ENCODE measurements at places on chromosomes 16 and 17. TPM values are rescaled to one million over a fixed set of nuclear protein-coding genes. Genes with fewer than 3 reads are reported as not detected.

DNA sequence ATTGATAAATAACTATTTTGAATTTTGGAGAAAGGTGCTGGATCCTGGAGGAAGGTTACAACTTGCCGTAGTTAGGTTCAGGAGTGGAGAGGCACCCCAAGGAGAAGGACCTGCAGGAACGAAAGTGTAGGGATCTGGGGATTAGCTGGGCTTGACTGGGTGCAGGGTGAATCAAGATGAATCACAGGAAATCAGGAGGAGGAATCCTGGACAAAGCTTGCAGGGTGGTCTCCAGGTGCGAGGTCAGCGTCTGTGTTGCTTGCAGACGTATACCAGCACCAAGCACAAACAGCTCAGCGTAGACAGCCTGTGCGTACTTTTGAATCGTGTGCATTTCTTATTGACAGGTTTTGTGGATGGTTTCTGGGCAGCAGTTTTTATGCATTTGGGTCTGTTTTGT lies 144.3 kb downstream of the MSI2 start:
- no peak for DNase-seq

DNA sequence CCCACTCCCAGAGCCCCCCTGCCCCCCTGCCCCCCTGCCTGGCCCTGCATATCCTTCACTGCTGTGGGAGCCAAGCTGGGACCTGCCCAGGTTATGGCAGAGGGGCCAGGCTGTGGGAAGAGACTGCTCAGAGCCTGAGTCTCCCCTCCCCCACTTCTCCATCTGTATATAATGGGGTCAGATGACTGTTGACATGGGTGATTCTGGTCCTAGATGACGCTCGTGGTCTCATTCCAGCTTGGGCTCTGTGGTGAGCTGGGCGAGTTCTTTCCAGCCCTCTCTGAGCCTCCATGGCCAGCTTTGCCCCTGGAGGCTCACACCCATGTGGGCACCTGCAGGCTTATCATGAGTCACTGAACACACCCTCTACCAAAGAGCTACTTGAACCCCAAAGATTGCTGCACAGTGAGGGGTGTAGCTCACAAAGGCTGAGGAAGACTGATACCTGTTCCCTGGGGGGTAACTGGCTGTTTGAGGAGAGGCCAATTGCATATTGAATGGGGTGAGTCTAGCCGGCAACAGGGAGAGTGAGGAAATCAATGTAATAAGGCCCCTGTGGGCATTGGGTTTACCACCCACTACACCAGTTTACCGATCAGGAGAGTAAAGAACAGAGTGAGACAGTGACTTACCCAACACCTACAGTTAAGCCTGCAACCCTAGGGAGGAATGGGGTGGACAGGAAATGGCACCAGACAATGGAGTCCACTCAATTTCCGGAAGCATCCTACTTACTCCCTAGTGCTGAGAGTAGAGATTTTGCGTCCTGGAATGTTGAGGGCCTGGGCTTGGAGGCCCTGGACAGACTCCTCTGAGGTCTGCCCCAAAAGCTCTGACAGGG lies 4.2 kb upstream of the SREBF1 start:
- DNase-seq = no peak

- DNase-seq = no peak
Observed at GRCh38 chr17:49975531-49975930, 6.5 kb downstream of the DLX4 start.

- DNase-seq = no peak
Observed at GRCh38 chr17:37671824-37672547, 28.7 kb upstream of the DDX52 start.

- no peak for DNase-seq
Observed at GRCh38 chr17:65191811-65192740, 54.9 kb downstream of the RGS9 start.

DNA sequence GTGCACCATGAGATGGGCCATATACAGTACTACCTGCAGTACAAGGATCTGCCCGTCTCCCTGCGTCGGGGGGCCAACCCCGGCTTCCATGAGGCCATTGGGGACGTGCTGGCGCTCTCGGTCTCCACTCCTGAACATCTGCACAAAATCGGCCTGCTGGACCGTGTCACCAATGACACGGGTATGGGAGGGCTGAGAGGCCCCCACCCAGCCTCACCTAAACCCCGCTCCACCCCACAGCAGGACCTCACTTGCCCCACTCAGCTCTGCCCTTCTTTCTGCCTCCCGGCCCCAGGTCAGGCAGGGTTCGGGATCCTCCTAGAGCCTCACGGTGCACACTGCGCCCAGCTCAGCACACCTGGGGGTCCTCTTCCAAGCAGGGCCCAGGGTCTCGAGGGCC lies 5.6 kb downstream of the ACE start:
- no peak for DNase-seq

DNA sequence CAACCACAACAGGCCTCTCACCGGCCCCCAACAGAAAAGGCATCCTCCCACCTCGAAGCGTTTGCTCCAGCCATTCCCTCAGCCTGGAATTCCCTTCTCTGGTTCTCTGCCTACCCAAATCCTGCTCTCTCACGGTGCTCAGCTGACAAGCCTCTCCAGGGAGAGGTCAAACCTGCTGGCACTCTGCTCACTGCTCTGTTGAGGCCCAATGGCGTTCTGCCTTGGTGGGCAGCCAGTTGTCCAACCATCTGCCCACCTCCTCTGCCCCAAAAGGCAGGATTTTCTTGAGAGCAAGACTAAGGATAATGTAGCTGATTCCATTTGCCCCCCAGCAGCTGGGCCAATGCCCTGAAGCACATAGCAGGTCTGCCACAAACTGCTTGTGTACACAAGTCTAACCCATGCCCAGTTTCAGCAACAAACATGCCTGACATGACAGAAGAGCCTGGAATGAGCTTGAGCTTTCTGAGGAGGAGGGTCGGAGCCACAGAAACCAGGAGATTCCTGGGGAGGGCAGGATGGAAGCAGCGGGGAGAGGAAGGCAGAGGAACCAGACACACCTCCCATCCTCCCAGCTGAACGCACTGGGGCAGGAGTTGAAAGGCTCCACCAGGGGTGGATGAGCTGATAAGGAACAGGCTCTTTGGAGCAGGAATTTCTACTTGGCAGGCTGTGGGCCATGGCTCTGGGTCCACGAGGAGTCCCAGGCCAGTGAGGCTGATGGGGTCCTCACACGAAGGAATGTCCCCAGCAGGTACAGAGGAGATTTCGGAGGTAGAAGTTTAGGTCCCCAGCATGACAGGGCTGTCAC lies 23.9 kb downstream of the ARHGAP27 start:
- DNase-seq = no peak

DNA sequence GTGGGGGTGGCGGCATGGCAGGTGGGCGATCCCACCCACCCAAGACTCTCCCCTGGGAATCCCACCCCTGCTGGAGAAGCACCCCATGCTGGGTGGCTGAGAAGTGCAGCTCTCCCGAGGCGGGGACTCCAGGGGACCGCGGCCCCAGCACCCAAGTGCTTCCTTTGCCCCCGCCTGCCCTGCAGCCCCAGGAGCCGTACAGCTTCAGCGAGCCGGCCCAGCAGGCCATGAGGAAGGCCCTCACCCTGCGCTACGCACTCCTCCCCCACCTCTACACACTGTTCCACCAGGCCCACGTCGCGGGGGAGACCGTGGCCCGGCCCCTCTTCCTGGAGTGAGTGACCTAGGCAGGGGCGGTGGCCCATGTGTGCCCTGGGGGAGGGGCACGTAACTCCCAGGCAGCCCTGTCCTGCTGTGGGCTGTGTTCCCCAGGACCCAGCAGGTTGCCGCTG lies 11.7 kb downstream of the GAA start:
- DNase-seq = no peak

DNA sequence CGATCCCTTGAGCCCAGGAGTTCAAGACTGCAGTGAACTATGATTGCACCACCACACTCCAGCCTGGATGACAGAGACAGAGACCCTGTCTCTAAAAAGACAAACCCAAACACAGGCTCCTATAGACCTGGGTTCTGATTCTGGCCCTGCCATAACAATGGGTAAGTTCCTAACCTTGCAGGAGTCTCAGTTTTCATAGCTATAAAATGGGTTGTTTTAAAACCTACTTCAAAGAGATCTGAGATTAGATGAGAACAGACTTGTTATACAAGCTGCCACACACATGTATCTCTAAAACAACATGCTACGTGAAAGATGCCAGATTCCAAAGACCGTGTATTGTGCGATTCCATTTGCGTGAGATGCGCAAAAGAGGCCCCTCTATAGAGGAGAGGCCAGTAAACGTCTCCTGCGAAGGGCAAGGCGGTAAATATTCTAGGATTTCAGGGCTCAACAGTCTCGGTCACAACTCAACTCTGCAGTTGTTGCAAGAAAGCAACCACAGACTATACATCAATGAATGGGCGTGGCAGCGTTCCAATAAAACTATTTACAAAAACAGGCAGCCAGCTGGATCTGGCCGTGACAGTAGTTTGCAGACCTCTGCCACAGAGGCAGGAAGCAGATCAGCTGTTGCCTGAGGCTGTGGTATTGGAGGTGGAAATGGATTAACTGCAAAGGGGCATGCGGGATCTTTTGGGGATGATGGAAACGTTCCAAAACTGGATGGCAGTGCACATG lies 5.9 kb downstream of the CORO7 start:
- no peak for DNase-seq

- no peak for DNase-seq
Observed at GRCh38 chr17:17361867-17362539, 58.8 kb downstream of the NT5M start.

- DNase-seq = no peak
Observed at GRCh38 chr17:80262291-80262690, 1.6 kb downstream of the RNF213 start.

DNA sequence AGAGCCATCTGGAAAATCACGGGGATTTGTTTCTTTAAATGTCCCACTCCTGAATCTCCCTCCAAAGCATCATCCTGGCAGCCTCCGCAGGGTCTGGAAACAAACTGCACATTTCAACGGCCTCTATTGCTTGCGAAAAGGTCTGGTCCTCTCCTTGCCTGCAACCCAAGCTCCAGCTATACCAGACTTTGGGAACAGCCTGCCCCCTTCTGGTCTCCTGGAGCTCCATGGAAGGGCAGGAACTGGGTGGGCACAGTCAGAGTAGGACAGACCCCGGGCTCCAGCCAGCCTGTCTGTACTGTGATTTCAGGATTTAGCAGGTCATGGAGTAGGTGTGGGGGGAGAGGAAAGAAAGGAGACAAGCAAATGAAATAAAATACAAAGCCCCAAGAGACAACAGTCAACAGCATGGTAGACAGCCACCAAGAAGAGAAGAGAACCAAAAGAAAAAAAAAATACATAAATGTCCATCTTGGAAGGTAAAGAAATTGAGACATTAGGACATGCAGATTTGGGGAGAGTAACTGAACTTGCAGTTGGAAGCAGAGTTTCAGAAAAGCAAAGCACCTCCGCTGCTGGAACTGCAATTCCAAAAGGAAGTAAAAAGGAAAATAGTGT lies 2.7 kb downstream of the XYLT1 start:
- DNase-seq = no peak

DNA sequence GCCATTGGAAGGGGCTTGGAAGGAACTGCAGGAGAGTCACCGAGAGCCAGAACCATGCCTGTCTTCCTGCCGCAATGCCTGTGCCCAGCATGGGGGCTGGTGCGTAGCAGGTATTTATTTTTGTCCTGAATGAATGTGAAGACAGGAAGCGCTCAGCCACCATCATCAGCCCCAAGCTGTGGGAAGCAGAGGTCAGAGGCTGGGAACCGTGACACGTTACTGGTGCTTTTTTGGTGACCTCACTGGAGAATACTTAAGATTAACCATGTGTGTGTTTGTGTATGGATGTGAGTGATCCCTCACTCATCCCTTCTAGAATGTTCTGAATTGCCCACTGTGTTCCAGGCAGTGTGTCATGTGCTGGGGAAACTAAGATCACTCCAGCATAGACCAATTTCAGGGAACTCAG lies 343.8 kb downstream of the SNX29 start:
- no peak for DNase-seq

DNA sequence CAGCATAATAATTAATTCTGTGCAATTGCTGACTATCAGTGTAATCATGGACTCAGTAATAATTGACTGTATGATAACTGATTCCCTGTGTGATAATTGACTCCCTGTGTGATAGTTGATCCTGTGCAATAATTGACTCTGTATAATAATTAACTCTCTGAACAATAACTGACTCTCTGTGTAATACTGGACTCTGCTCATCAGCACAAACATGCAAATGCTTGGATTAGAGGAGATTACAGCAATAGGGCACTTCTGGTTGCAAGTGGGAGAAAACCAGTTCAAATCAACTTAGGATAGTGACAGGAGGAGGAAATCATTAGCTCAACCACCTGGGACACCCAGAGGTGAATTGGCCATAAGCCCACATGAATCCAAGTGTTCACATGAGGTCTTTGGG lies 582.1 kb downstream of the RBFOX1 start:
- DNase-seq = no peak

GRCh38 chr17:37292429-37293139 lies 83.2 kb upstream of the C17orf78 start:
- no peak for DNase-seq

GRCh38 chr16:52597772-52598483 lies 51.0 kb upstream of the TOX3 start:
- no peak for DNase-seq

GRCh38 chr16:8656376-8656775 lies 18.0 kb upstream of the ABAT start:
- DNase-seq = no peak

GRCh38 chr16:13036600-13036999 lies 135.2 kb downstream of the SHISA9 start:
- DNase-seq = no peak

- no peak for DNase-seq
Observed at GRCh38 chr16:69179328-69180010, 7.5 kb upstream of the SNTB2 start.

- no peak for DNase-seq
Observed at GRCh38 chr16:77711775-77712174, 10.5 kb upstream of the NUDT7 start.

GRCh38 chr17:28334171-28334570 lies 1.1 kb downstream of the IFT20 start:
- DNase-seq = no peak

DNA sequence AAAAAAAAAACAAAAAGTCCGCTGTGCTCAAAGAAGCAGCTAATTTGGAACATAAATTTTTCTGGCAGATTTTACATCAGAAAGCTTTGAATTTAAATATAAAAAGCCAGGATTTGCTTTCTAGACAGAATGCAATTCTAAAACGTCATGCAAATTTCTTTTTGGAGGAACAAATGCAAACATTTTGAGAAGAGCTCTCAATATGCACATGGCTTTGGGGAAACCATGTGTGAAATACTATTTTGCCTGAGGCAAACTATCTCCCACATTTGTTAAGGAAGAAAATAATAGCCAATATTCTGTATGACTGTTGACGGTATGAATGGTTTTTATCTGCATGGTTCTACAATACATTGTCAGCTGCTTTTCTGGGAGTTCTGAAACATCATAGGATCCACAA lies 320.0 kb upstream of the PSMD7 start:
- no peak for DNase-seq

The NTN3 gene
- 0.28 TPM for total RNA-seq

The PERCC1 gene
- total RNA-seq = not detected

The CA4 gene
- 168 TPM for total RNA-seq

The FZD2 gene
- 0.74 TPM for total RNA-seq

The LAT gene
- 6.2 TPM for total RNA-seq

The TEDC2 gene
- 1.1 TPM for total RNA-seq

The SMIM36 gene
- not detected for total RNA-seq

The C17orf78 gene
- not detected for total RNA-seq

The SHISA6 gene
- total RNA-seq = 8.8 TPM

The IKZF3 gene
- 8.3 TPM for total RNA-seq

The SKAP1 gene
- 1.1 TPM for total RNA-seq
